Activated CD4-positive, alpha-beta T cell treated with anti-CD3 and anti-CD28 coated beads, Interleukin-2, amount 10 ng/mL, durations not matched to agents 24 days and 14 days (primary cell): ENCODE measurements at places on chromosomes 1 and 21. TPM values are rescaled to one million over a fixed set of nuclear protein-coding genes. Genes with fewer than 3 reads are reported as not detected.

GRCh38 chr1:47399138-47399845 is 16.8 kb upstream of the FOXE3 start:
- no peak for DNase-seq

- DNase-seq, result peak; percentile 64
These were observed at the start of gene FABP3 for GRCh38 chr1:31373056-31373896. Gene FABP3 (minus strand): TSS chr1:31373076. CDS start chr1:31373014, 62 bp downstream.

DNA sequence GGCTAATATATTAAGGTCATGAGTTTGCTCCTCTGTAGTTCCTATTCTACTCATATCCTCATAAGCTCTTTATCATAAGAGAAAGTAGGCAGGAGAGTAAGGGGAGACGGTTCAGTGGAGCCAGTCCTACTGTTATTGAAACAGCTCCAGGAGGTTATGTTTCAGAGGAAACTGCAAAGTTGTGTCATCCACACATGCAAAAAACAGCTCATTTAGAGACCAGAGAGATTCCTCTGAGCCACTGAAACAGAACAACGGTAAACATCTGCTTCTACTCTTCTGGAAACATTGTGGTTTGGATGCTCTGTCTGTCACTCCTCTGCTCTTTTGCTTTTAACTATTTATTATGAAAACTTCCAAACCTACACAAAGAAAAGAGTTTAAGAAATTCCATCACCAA is 66.3 kb upstream of the PPP2R5A start:
- DNase-seq, result peak; percentile 70

- no peak for DNase-seq
These were observed 104.1 kb downstream of the NTNG1 start for GRCh38 chr1:107244709-107245500.

- DNase-seq, result no peak
These were observed 262.0 kb downstream of the HMCN1 start for GRCh38 chr1:185996211-185996610.

The KCNJ15 gene
- total RNA-seq, result 2.0 and 2.3 TPM in 2 replicates

The PPT1 gene
- 99.0 and 102 TPM in 2 replicates for total RNA-seq

The RAB42 gene
- total RNA-seq, result 0.09 TPM in 1 of 2 replicates, not detected in the other
